ENCODE measurements at places on chromosomes 11 and 22.

DNA sequence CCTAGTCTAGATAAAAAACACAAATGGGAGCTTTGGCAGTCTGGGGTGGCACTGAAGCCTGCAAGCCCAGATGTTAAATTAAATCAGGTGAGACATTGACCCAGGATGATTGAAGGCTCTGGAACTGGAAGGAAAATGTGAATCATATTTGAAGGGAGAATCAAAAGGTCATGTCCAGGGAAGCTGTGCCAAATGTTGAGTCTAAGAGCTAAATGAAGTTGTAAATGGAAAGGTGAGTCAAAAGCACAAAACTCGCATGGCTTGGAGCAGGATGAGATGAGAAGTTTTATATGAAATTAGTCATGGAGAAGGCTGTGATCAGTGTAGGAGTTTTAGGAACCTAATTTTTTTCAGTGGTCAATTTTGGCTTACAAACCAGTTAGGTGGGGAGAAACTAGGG is 301.1 kb downstream of the BLID start:
- DNase-seq, result no peak

- DNase-seq, result no peak
Observed at GRCh38 chr11:59707371-59707770, 6.3 kb downstream of the OR10V1 start.

- DNase-seq, result no peak
Observed at GRCh38 chr22:29636751-29637150, 33.3 kb downstream of the NF2 start.

DNA sequence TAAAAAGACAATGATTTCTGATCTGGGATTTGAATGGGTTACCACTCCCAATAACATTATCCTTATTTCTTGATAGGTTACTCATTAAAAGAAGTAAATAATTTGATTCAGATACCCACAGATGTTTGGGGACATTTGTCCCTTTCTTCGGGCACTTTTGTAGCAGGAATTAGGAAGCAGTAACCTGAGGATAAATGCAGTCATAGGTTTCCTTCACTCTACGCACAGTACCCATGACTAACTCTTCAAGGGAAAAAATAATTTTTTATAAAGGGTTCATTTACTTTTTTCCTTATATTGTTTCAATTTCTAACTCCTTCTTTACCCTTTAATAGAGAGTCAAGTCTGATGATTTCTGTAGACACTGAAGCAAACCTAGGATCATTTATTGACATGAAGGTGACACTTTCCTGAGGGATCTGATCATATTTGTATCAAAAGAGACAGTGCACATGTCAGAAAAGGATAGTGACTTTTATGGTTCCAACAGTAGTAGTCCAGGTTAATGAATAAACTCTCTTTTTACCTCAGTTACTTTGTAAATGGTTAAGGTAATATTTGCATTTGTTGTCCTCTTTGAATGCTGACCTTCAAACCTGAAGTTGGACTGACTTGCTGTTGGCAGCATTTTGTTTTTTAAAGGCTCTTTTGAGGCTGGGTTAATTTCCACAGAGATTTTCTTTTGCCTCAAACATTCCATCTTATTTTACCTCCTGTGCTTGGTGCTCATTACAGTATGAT is 1072.0 kb downstream of the LRRC4C start:
- no peak for DNase-seq

GRCh38 chr22:24159650-24160049 is 21.6 kb upstream of the SUSD2 start:
- no peak for DNase-seq
